ENCODE measurements at places on chromosomes 13 and 19.

GRCh38 chr13:69648340-69649062 is 459.1 kb upstream of the ATXN8OS start:
- DNase-seq: no peak

GRCh38 chr13:109802936-109803335 is 16.6 kb upstream of the IRS2 start:
- DNase-seq: no peak

DNA sequence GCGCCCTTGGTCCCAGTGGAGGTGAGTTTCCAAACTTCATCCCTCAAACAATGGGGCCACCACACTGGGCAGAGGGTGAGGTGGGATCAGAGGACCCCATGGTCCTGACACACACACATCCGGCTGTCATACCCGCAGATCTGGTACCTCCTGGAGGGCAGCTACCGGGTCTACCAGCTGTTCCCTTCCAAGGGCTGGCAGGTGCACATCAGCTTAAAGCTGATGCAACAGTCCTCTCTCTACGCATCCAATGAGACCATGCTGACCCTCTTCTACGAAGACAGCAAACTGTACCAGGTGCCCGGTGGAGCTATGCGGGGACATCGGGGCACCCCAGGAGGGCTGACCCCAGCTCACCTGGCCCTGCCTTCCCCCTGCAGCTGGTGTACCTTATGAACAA is 14.0 kb upstream of the PSMD8 start:
- no peak for DNase-seq

DNA sequence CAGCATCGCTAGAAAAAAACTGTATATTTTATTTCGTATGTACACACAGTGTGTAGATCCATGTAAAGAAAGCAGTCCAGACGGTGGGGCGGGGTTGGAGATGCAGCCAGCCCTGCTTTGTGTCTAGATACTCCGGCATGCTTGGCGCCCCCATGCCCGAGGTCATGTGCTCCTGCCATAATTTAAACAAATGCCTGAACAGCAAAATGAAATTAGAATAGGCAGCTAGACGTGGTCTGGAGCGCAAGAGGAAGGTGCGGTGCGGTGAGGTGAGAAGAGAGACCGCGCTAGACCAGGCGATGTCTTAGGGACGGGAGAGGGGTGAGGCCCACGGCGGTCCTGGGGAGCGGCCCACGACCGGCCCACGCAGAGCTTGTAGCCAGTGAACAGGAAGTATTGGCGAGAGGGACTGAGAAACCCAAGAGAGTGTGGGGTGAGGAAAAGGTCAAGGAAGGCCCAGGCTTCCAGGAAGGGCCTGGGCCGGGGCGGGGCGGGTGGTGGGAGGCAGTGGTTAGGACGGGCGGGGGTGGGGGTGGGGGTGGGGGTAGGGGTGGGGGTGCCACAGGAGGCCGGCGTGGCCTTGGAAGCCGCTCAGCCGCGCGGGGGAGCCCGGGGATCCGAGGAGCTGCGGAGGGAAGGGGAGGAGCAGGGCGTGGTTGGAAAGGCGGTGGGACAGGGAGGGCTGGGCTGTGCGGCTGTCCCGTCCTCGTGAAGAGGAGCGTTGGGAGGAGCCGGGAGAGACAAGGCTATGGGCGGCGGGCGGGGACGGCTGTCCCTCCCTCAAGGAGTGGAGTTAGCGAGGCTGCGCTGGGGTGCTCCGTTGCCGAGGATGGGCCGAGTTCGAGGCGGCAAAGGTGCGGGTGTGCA is 254.7 kb upstream of the SGCG start:
- DNase-seq: no peak

DNA sequence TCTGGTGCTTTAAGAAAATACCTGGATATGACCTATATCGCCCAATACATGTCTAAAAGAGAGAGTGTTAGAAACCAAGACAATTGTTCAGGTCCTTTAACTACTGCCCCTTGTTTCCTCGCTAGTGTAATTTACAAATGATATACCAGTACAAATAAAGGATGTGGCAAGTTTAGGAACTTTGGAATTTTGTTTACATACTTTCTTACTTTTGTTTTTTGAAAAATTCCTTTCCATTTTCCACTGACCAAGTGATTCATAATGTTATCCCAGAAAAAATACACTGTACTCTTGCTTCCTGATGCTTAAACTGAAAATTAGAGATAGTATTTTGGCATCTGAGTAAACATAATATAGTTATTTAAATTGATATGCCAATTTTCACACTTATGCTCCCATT is 96.8 kb upstream of the CSNK1A1L start:
- no peak for DNase-seq

DNA sequence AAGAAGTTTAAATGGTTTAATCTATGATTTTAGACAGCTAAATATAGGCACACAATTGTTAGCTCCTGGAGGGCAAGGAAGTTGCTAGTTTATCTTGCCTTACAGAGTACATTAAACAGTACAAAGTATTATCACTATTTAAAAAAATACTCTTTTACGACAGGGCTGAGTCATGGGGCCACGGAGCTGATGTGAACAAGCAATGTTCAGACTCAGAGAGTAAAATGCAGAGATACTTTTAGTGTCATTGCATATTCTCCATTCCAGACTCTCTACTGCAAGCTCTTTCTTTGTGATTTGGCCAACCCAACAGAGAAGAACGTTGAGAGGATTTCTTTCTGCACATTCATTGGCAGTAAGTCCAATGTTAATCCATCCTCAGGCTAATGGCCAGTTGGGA is 352.4 kb downstream of the SPRY2 start:
- DNase-seq: no peak

DNA sequence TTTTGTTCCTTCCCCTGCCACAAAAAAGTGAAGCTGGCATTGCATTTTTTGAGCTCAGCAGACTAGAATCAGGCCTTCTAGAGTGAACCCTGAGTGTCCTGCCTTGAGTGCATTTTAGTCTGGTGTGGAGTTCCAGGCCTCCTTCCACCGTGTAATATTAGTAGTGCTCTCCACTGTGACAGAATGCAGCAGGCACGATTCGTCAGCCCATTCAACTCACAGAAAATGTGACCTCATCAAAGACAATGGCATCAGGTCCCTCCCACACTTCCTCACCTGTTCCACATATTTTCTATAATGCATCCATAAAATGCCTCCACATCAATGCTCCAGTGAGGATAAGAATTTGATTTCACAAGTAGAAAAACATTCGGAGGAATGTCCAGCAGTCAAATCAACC is 227.6 kb downstream of the FGF9 start:
- DNase-seq: no peak

GRCh38 chr13:37365496-37365895 is 233.1 kb downstream of the POSTN start:
- DNase-seq: no peak

DNA sequence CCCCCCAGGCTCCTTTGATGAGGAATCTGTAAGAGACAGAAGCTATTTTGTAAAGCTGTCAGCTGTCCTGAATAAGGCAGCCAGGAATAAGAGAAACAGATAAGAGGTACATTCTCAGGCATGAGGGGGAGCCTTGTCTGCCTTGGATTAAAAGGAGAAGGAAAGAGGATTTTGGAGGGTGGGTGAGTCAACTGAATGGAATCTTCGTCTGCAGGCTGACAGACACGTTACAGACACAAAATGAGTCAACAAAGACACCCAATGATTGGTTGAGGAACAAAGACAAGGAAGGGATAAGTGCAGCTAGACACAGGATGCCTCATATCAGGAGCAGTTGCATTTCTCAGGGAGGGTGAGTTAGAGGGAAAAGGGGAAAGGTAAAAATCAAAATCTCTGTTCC is 162.5 kb downstream of the OLFM4 start:
- no peak for DNase-seq

GRCh38 chr19:28874742-28875141 is 338.2 kb downstream of the UQCRFS1 start:
- DNase-seq: no peak

DNA sequence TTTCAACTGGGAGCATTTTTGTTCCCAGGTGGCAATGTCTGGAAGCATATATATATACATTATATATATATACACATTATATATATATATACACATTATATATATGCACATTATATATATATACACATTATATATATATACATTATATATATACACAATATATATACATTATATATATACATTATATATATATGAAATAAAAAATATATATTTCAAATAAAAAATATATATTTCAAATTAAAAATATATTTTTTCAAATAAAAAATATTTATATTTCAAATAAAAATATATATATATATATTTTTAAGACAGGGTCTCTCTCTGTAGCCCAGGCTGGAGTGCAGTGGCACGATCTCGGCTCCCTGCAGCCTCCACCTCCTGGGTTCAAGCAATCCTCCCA is 61.5 kb downstream of the ADGRE1 start:
- no peak for DNase-seq

DNA sequence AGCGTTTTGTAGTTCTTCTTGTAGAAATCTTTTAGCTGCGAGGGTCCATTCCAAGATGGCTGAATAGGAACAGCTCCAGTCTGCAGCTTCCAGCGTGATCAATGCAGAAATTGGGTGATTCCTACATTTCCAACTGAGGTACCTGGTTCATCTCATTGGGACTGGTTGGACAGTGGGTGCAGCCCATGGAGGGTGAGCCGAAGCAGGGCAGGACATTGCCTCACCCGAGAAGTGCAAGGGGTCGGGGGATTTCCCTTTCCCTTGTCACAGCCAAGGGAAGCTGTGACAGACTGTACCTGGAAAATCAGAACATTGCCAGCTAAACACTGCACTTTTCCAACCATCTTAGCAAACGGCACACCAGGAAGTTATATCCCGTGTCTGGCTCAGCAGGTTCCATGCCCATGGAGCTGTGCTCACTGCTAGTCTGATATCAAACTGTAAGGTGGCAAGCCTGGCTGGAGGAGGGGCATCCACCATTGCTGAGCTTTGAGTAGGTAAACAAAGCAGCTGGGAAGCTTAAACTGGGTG is 176.0 kb upstream of the SPRY2 start:
- DNase-seq: no peak

DNA sequence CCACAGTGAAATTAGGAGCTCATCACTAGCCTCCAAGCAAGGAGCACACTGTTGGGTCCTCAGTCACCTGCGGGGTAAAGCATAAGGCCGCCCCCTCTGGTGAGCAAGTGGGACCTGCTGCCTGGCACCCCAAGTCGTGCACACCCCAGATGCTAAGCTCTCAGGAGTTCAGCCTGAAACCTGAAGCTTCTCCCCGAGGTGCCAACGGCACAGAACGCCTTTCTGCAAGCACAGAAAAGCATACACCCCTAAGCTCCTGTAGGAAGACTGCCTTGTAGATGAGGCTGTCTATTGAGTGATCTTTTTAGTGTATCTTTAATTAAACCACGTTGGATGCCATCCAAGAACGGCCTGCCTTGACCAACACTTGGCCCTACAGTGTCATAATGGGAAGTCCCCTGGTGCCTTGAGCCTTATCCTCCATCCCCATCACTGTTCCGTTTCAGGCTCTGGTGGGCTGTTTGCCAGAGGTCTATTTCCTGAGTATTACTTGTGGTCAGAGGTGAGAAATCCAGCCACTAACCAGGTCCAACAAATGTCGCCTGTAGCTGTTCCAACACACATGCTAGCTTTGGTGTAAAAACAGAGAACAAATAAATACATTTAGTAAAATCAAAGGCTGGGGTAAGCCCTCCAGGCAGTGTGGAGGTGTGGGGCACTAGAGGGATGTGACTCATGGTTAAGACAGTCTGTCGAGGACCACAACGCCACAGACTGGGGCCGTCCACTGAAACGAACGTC is 44.8 kb downstream of the C13orf42 start:
- peak; percentile 58 for DNase-seq

- DNase-seq: no peak
Observed at GRCh38 chr13:113954046-113954835, 19.6 kb downstream of the C13orf46 start.

DNA sequence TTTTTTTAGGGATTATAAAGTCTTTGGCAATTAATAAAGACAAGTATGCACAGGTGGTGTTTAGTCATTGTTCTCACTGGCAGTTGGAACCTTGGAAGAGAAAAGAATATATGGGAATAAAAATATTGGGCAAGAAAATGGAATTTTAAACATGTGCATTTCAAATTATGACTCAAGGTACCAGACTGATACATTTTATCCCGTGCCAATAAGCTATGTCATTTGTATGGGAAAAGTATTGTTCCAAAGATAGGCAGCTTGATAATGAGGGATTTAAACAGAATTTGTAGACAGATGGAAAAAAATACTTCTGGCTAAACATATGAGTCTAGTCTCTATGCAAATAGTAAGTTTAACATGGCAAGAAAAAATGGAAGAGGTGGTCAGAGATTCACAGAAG is 169.5 kb upstream of the UFM1 start:
- DNase-seq: no peak

DNA sequence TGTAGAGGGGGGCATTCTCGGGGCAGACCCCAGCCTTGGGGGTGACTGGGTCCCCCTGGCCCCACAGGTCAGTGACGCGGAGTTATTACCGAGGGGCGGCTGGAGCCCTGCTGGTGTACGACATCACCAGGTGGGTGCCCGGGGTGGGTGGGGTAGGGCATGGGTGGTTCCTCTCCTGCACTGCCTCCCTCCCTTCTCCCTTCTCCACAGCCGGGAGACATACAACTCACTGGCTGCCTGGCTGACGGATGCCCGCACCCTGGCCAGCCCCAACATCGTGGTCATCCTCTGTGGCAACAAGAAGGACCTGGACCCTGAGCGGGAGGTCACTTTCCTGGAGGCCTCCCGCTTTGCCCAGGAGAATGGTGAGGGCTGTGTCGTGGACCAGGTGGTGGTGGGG is 5.7 kb downstream of the RAB4B start:
- DNase-seq: no peak

GRCh38 chr13:82467626-82468025 is 1414.6 kb downstream of the SLITRK1 start:
- DNase-seq: no peak

DNA sequence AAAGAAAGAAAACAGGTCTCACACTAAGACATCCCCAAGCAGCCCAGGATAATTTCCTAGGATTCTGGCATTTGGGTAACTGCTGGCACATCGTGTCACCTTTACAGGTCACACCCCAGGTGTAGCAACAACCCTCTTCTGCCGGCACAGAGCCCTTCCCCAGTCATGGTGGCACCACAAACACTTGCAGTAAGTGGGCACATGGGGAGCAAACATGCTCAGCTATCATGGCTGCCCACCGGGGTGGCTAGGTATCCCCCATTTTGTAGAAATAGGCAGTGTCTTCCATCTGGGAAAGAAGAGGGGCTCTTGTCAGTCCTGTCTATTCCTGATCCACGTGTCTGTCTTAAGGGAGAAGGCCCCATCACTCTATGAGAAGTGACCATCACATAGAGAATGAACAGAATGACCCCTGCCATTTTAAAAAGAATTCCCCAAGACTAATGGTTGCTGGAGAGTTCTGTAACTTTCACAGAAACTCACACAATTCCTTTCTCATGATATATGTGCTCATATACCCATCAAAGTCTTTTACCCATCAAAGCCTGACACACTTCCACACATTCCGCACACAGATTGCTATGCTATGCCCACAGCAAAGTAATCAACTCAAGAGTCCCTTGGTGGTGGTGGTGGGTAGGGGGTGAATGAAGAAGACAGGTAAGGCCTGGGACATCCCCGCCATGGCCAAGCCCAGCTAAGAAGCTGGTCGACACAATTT is 33.3 kb downstream of the BRD4 start:
- DNase-seq: no peak

DNA sequence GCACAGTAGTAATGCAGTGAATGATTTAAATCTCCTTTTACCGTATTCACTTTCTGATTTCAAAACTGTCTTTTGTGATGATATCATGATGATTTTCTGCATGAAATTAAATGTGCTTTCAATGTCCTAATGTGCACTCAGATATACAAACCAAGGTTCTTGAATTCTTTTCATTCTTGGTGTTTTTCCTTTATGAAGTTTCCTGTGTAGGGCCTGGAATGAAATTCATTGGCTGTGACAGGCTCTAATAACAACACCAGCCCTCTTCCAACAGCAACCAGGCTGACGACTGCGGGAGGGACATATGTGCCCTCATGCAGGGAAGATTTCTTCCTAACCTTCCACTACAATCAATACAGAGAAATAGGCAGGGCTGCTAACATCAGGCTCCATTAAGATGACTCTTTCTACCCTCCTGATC is 1052.0 kb downstream of the DIAPH3 start:
- DNase-seq: no peak
